ENCODE measurements at places on chromosomes 2 and 18.

GRCh38 chr2:178404368-178404767 is 46.6 kb downstream of the PRKRA start:
- DNase-seq, result no peak

- DNase-seq, result no peak
Measured at GRCh38 chr18:904218-905090, at the start of gene ADCYAP1. Gene ADCYAP1 (plus strand): TSS chr18:904871. CDS start chr18:905387, 516 bp downstream.

DNA sequence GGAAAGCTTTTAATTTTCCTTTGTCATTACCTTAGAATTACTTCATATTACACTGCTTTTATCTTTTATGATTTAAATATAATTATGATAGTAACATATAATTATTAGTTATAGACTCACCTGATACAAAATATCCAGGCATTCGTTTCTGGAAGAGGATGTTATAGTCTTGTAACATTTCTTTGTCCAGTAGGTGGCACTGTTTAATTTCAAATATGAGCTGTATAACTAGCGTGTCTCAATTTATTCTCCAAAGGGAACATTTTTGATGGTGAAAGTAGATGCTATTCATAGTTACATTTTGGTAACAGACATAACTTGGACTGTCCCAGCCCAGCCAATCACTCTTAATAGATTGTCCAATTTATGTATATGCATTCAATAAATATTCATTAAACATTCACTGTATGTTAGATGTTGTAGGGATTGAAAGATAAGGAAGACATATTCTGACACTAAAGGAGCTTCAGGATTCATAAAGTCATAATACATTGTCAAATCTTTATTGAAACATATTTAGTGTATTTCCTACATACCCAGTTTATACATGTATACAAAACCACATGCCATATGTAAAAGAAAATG is 19.2 kb downstream of the DAW1 start:
- DNase-seq, result no peak

GRCh38 chr2:101696272-101697123 is 1.0 kb upstream of the MAP4K4 start:
- DNase-seq, result no peak

DNA sequence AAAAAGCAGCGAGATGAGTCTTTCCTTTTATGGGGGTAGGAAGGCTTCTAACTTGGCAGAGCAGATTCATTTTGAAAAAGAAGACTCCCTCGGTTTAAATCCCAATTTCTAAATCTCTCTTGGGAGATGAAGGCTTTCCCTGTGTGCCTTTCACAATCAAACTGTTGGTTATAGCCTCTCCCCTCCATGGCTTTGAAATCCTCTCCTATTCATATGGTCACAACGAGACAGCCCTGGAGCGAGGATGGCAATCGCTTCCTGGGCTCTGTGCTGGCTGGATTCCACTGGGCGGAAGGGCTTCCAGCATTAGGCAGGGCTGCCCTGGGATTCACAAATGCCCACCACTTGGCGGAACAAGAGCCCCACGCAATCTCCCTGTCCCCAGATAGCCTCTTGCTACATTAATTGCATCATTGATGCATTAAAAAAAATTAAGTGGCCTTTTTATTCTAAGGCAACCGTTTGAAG is 1.6 kb downstream of the CAVIN2 start:
- no peak for DNase-seq

GRCh38 chr2:177754492-177754873 is 318.1 kb downstream of the PDE11A start:
- DNase-seq, result no peak

DNA sequence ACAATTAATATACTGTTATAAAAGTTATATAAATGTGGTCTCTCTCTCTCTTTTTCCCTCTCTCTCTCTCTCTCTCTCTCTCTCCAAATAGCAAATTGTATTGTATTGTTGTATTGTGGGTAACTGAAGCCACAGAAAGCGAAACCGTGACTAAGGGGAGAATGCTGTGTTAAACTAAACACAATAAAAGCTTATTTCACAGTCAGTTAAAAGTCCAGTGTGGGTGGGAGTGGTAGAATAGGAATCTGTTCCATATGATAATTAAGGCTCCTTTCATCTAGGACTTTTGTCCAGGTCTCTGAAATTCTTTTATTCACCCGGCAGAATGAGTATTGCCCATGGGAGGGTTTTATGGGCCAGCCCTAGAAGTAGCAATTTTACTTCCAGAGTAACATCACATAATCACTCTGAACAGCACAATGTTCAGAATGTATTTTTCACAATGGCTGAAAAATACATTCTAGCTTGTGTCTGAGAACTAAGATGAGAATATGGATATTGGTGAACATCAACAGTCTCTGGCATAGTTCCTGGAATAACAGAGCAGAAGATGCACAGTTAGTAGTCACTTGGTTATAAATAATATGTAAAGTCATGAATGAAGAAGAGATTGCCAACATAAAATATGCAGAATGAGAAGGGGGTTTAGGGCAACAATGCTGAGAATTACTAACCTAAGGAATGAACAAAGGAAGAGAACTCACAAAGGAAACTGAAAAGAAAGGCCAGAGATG is 399.1 kb downstream of the PLCL1 start:
- no peak for DNase-seq

All from cortex of kidney (tissue), 1 donor.